Ecto neural progenitor cell (in vitro differentiated cells): ENCODE measurements at places on chromosomes 7 and 10.

- no peak for DNase-seq
Observed at GRCh38 chr10:9198611-9199010, 1144.1 kb downstream of the GATA3 start.

- DNase-seq: no peak
Observed at GRCh38 chr7:18647582-18647981, 152.0 kb downstream of the HDAC9 start.

DNA sequence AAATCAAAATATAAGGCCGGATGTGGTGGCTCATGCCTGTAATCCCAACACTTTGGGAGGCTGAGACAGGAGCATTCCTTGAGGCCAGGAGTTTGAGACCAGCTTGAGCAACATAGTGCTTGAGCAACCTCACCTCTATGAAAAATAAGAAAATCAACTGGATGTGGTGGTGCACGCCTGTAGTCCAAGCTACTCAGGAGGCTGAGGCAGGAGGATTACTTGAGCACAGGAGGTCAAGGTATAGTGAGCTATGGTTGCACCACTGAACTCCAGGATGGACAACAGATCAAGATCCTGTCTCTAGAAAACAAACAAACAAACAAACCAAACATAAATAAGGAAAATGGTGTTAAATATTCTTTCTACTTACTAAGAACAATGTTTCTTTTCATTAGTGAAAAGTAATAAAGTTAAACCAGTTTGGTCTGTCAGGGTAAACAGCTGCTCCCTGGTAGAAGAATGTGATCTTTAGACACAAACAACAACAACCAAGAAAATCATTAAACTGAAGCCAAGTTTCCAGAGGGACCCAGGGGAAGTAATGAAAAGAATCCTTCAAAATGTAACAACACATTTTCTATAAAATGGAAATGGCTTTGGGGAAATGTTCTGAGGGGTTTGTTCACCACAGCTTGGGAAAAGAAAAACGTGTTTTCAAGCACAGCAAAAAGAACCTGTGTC lies 17.5 kb upstream of the BAG3 start:
- no peak for DNase-seq

GRCh38 chr7:123681561-123681960 lies 25.9 kb downstream of the LMOD2 start:
- no peak for DNase-seq

DNA sequence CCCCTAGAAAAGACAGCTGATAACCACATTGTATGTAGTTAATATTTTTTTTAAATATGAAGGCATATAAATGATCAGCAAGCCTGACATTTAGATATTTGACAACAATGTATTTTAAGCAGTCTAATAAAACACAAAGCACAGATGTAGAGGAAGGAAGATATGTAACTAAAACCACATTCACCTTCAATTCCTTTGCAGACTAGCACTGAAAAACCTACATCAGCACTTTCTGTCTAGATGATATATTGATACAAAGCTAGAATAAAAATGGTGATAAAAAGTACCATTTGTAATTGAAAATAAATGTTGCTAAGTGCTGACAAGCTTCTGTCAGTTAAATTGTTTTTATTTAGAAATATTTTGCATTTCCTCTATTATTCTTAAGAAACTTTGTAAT lies 153.6 kb downstream of the IMMP2L start:
- no peak for DNase-seq

GRCh38 chr7:151759591-151760042 lies 117.3 kb downstream of the PRKAG2 start:
- DNase-seq: peak; percentile 79

- DNase-seq: no peak
Observed at GRCh38 chr10:109875151-109875568, 48.2 kb downstream of the XPNPEP1 start.

- DNase-seq: no peak
Observed at GRCh38 chr7:74029089-74029785, 1.3 kb downstream of the ELN start.

GRCh38 chr7:97006055-97006815 lies 882 bp downstream of the DLX6 start:
- DNase-seq: peak; percentile 82

DNA sequence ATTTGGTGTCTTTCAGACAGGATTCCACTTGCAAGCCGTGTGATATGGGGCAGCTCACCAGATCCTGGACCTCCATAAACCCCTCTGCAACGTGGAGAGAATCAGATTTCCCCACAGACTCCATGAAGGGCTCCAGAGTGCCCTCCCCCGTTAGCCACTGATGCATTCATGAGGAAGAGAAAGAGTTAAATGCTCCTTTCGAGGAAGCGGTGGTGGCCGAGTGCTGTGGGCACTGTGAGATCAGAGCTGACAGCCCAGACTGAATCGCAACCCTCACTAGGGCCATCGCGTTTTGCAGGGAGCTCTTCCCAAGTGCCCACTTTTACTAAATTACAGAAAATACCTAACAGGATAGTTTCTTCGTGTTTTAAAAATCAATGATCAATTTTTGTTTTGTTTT lies 226.3 kb upstream of the ZNF32 start:
- no peak for DNase-seq

- no peak for DNase-seq
Observed at GRCh38 chr10:57624856-57625592, 642.7 kb downstream of the IPMK start.
